Bone marrow (tissue), 2 donors: ENCODE measurements at places on chromosomes 6 and 20.

- no peak for DNase-seq
Observed at GRCh38 chr6:149190224-149190831, 127.2 kb upstream of the TAB2 start.

DNA sequence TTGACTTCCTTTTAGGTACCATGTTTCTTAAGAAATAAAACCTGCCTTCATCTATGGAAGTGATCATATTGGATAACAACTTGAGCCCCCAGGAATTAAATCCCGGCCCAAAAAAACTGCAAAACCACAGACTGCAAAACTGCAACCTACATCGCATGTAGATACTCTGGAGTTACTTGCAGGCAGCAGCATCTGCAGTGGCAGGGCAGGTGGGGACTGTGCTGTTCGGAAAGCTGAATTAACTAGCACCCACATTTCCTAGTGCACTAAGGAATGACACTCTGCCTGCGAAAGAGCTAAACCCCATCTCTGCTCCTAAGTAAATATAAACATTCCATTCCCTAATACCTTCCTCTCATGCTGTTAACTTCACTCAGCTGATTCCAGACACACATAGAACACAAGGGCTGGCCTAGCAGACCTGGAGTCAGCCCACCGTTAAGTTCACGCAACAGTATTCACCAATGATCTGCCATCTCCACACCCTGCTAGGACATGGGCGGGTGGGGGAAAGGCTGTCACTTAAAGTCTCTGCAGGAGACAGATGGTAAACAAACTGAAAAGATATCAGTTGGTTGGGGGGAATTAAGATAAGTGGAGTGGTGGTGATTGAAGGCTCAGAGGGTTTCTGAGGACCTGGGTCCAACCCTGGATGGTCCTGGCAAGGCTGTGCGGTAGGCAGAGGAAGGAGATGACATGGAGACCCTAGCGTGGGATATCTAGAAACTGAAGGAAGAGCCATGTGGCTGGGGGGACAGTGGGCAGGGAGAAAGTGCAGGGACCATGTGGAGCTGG lies 128.4 kb downstream of the SYCP2 start:
- DNase-seq, result no peak

DNA sequence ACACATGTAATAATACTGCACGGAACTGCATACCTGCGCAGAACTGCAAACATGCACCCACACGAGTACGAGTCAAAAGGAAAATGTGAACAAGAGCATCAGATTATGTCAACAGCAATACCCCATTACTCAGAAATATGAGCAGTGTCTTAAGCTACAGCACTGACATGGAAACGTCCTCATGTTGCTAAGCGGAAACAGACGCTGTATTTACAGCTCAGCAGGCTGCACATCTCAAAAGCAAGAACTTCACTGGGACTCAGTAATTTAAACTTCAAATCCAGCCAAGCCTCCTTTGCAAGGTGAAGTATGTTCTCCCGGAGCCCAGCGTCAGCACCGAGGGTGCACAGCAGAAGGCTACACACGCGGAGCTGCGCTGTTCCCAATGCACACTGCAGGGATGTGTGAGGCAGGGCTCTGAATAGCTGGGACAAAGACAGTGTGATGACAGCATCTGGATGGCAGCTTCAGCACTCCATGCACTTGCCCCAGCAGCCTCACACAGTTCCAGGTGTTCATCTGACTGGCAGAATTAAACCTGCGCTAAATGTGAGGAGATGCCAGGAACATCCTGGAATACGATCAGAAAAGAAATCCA lies 202.8 kb downstream of the WDR27 start:
- no peak for DNase-seq

- no peak for DNase-seq
Observed at GRCh38 chr20:18223409-18223808, 64.9 kb upstream of the ZNF133 start.

GRCh38 chr6:126063512-126064146 lies 77.3 kb downstream of the TRMT11 start:
- DNase-seq, result no peak

GRCh38 chr6:115358616-115359015 lies 702.1 kb downstream of the FRK start:
- DNase-seq, result no peak

GRCh38 chr20:9838035-9838377 lies 870 bp downstream of the PAK5 start:
- no peak for DNase-seq
